ENCODE measurements at places on chromosomes 12 and 14.

DNA sequence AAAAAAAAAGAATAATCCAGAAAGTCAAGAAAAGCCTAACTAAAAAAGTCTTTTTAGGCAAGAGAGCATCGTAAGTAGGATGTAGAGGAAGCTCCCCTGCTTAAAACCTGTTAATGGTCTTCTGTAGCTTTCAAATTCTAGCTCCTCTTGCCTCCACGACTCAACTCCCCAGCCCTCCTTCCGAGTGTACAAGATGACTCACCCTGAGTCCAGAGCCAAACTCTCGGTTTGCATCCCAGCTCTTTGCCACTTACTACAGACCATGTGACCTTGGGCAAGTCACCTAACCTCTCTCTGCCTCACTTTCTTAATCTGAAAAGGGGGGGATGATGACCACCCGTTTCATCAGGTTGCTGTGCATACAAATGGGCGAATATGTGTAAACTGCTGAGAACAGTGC lies 460.4 kb downstream of the DPF3 start:
- no peak for DNase-seq

DNA sequence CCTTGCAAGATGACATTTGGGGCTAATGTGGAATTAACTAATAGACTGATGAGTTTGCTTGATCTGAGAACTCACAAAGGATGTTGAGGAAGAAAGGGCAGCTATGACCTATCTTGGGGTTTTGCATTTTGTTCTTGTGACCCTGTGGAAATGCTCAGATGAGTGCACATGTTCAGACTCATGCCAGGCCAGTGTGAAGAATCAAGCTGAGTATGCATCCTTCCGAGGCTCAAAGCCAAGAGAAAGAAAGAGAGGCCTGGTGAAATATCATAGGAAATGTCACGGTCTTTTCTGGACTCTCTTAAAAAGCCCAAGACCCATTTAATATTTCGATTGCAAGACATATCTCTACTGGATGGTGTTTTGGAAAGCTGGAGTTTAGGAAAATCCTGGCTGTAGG lies 96.3 kb downstream of the CACNA1C start:
- no peak for DNase-seq

- DNase-seq, result no peak
Measured at GRCh38 chr12:2215709-2216560, 163.1 kb downstream of the CACNA1C start.

DNA sequence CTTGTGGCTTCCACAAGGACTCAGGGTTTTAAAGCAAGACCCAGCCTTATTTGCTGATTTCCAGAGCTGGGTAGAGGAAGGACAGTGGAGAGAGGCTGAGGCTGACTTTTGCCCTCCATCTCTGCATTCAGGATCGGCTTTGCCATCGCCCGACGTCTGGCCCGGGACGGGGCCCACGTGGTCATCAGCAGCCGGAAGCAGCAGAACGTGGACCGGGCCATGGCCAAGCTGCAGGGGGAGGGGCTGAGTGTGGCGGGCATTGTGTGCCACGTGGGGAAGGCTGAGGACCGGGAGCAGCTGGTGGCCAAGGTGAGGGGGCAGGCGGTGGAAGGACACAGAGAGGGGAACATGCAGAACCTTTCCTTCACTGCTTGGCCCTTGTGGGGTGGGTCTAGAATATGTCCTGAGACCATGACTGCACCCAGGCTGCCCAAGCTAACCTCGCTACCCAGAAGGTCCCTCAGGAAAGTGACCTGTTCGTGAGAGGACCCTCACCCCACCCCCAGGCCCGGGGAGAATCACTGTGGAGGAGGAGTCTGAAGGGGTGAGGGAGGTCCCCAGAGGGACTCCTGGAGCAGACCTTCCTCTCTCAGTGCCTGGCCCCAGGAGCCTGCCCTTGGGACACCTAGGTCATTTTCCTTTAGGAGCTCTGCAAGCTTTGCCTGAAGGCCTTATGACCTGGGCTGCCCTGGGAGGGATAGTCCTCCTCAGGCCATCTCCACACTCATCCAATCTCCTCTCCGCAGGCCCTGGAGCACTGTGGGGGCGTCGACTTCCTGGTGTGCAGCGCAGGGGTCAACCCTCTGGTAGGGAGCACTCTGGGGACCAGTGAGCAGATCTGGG lies 3.1 kb downstream of the DHRS2 start:
- DNase-seq, result no peak

DNA sequence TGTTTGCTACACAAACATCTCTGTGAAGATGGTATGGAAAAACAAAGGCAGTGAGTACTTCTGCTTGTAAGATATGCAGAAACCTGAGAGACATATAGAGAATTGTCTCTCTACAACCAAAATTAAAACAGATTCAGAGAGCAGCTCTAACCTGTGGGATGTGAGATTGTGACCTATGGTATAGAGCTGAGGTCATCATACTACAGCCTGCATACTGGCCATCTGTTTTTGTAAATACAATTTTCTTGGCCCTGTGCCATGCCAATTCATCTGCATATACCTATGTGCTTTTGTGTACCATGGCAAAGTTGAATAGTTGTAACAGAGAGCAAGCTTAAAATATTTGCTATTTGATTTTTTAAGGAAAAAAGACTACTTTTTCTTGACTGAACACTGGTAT lies 99.6 kb downstream of the LMO3 start:
- no peak for DNase-seq

DNA sequence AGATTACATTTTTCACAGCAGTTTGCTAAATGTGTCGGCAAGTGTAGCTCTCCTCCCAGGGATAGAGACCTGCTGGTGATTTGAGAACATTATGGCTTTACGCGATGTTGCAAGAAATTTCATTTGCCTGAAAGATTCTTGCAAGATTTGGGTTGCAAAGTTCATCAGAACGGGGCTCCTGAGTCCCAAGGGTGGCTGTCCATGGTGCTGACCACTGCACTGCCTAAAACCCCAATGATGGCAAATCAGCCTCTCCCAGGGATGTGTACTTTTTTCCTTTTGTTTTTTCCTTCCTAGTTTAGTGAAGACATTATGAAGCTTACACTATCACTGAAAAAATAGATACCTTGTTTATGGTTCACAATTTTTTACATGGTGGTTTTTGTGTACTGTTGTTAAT lies 85.4 kb downstream of the WSCD2 start:
- DNase-seq, result no peak

- no peak for DNase-seq
Measured at GRCh38 chr12:53200107-53200457, 7.0 kb downstream of the ITGB7 start.

DNA sequence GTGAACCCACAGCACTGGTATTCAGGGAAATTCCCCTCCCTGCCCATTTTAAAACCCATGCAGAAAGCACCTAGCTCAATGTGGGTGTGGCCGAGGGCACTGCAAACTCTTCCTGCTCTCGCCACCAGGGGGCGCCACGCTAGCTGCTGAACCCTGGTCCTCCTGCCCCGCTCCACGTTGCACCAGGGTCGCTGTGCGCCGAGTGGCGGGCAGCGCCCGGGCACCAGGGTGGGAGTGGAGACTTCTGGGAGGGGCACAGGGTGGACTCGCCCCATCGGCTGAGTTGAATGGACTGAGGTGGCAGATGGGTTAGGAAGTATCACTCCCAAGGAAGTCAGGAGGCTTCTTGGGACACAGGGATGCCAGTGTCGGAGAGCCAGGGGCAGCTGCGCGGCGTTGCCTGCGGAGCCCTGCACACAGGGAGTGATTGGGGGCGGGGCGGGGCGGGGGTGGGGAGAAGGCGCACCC lies 48.1 kb upstream of the BCL11B start:
- peak; percentile 73 for DNase-seq

DNA sequence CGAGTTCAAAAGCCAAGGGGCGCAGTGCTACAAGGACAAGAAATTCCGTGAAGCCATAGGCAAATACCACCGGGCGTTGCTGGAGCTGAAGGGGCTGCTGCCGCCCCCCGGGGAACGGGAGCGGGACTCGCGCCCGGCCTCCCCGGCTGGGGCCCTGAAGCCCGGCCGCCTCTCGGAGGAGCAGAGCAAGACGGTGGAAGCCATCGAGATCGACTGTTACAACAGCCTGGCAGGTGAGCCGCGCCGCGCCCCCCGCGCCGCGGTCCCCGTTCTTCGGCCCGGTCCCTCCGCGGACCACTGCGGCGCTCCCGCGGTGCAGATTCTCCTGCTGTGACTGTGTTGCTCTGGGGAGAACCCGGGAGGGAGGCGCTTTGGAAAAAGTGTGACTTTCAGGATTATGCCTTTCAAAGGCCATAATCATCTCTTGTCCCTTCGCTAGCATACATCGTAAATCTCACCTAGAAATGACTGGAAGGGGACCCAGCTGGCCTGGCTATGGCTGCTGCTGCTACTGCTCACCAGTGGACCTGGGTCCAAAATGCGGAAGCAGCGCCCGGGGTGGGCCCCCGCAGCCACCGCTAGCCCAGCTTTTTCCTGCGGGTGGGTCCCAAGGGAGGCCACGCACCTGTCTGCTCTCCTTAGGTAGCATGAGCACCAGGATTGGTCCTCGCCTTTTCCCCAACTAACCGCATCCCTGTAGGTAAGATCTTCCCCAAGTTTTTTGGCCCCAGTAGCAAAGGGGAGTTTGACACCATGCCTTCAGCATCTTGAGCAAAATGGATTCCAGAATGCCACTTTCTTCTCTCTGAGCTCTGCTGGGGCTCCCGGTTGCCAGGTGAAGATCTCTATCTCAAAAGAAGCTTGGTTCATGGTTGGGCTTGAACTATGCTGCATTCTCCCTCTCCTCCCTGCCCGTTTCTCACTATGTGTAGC lies 853 bp downstream of the TTC9 start:
- peak; percentile 61 for DNase-seq

DNA sequence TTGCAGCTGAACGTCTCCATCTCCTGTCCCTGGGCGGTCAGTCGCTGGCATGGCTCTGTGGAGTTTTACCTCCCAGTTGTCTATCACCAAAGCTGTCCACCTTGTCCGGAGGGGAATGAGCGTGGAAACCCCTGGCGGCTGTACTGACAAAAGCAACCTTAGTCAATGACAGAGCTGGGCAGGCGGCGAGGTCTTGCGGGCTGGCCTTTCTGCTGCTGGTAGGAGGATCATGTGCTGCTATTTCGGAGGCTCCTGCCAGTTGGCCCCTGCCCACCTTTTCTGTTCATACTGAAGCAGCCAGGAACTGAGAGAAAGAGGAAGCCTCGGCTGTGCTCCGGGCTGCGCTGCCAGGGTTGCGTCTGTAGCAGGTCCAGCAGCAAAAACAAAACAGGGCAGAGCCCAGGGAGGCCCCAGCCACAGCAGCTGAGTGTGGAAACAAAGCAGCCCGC lies 57.7 kb downstream of the HMGA2 start:
- peak; percentile 34 for DNase-seq

DNA sequence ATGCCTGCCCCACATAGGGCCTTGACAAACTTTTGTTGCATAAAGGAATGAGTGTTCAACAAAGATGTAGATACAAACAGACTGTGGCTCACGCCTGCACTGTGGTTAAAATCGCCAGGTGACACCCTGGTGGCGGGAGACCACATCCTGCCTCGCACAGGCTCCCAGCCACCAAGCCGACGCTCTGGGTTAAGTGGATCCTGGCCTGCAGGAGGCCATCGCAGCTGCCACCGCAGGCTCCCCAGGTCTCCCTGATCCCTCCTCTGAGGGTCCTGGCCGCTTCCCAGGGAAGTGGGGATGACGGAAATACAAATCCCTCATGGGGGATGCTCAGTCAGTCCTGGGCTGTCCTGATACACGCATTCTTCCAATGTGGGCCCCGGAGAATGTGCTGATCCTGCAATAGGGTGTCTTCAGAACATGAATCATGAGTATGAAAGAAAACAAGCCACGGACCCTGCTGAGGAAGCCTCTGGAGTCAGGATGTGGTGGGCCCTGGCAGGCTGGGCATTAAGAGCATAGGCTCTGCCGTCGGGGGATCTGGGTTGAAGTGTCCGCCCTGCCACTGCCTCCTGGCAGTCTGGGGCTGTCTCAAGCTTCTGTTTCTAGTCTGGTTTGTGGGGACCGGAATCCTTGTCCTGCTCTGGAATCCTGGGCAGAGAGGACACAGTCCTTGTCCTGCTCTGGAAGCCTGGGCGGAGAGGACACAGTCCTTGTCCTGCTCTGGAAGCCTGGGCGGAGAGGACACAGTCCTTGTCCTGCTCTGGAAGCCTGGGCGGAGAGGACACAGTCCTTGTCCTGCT lies 53.5 kb upstream of the BEGAIN start:
- peak; percentile 68 for DNase-seq

- DNase-seq, result no peak
Measured at GRCh38 chr12:66017736-66018135, 112.8 kb downstream of the LLPH start.

DNA sequence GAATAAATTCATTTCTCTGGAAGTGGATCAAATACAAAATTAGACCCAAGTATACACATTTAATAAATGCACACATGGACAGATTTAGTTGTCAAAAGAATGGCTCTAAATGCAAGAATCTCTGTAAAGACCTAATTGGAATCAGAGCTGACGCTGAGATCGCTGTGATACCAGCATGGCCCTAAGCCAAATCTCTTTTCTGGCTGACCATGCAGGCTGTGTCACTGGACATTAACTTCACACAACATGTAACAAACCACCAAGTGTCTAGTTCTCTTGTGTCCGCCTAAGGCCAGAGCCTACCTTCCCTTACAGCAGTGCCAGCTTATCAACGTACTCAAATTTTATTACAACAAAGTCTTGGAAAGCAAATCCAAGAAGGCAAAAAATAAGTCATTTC lies 127.5 kb downstream of the MED13L start:
- no peak for DNase-seq

DNA sequence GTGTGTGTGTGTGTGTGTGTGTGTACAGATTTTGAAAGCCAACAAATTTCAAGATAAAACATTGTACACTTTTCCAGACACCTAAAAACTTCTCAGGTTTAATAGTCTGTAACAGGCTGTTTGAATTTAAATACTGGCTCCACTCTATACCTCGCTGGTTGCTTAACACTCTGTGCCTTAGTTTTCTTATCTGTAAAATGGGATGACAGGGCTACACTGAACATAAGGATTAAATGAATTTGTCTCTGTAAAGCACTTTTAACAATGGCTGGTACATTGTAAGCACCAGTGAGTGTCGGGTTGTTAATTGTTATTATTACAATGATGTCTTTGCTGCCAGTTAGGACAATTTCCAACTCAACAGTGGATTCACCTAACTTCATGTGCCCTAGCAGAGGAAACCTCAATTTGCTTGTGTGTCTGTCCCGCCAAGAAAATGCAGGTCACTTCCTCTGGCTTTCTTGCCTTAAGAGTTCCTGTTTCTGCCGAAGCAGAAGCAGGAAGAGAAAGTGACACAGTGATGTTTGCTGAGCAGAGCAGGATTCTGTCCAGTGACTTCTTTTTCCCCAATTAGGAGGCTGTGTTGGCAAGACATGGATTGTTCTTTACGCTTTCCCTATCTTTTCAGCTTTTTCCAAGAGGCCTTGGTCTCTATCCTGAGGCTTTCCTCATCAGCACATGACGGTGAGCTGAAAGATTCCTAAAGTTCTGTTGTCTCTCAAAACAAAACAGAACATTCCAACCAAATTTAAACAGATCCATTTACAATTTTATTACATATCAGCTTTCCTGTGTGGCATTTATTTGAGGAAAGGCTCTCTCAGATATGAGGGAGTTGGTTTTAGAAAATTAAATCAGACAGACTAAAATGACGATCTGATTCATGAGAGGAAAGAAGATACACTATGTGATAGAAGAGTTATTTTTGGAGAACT lies 154.1 kb upstream of the ATP2B1 start:
- DNase-seq, result peak; percentile 37

GRCh38 chr12:2291947-2292346 lies 239.2 kb downstream of the CACNA1C start:
- DNase-seq, result no peak

GRCh38 chr14:22915886-22916521 lies 2.9 kb downstream of the RBM23 start:
- DNase-seq, result no peak

GRCh38 chr12:4829793-4830162 lies 79.9 kb upstream of the KCNA1 start:
- DNase-seq, result no peak

GRCh38 chr12:55966408-55967281 lies at the start of gene CDK2:
Gene CDK2 (plus strand): TSS chr12:55966830. CDS start chr12:55967009, 179 bp downstream.
- DNase-seq, result peak; percentile 90

- DNase-seq, result no peak
Measured at GRCh38 chr12:101908395-101908794, 31.0 kb downstream of the DRAM1 start.
